HT1080 (cell line): ENCODE measurements at places on chromosomes 16 and 17. TPM values are rescaled to one million over a fixed set of nuclear protein-coding genes. Genes with fewer than 3 reads are reported as not detected.

The UNC13D gene
- 2.7 TPM in 2 replicates for total RNA-seq

The DRC3 gene
- 0.47 and 1.1 TPM in 2 replicates for total RNA-seq

The ITGAD gene
- 0.03 TPM in 1 of 2 replicates, not detected in the other for total RNA-seq

The ENKD1 gene
- total RNA-seq = 25.6 and 26.2 TPM in 2 replicates

The SPAG5 gene
- 84.5 and 93.0 TPM in 2 replicates for total RNA-seq

The MYL4 gene
- total RNA-seq = not detected in 2 replicates

The GNG13 gene
- total RNA-seq = not detected in 2 replicates

GRCh38 chr16:85750827-85751697 is at the start of gene C16orf74:
TSS of gene C16orf74 (minus strand) at chr16:85751096. CDS start at chr16:85735217, 15,879 bp downstream.
- peak; percentile 74 for DNase-seq

GRCh38 chr16:71383054-71383773 is 24.7 kb downstream of the CALB2 start:
- DNase-seq = peak; percentile 71

DNA sequence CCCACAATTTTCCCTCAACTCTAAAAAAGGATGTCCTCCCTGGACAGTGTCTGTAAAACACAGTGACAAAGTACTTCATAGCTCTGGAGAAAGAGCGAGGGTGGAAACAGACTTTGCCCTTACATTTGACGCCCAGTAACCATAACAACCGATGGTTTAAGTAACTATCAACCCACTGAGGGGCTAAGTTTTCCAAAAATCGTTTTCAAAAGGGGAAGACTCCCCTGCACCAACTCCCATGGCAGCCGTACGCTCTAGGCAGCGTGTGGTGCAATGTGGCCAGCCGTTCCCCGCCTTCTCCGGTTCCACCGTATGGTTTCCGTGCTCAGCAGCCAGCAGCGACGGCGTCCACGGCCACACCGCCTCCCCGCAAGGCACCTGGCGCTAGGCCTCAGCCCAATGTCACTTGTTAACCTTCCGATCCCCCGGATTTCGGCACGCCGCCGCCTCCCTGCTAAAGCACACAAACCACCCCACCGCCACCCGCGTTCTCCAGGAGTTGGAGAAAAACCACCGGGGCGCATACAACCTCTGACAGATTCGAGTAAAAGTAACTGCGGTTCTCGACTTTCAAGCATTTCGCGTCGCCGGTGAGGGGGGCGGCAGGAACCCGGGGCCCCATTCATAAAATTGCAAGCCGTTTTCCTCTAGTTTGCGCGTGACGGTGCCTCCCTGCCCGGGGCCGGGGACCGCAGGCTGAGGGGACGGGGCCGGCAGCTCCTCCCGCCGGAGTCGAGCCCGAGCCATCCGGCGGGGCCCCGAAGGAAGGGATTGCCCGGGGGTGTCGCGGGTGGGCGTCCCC is 661 bp downstream of the TEX2 start:
- DNase-seq = peak; percentile 23

DNA sequence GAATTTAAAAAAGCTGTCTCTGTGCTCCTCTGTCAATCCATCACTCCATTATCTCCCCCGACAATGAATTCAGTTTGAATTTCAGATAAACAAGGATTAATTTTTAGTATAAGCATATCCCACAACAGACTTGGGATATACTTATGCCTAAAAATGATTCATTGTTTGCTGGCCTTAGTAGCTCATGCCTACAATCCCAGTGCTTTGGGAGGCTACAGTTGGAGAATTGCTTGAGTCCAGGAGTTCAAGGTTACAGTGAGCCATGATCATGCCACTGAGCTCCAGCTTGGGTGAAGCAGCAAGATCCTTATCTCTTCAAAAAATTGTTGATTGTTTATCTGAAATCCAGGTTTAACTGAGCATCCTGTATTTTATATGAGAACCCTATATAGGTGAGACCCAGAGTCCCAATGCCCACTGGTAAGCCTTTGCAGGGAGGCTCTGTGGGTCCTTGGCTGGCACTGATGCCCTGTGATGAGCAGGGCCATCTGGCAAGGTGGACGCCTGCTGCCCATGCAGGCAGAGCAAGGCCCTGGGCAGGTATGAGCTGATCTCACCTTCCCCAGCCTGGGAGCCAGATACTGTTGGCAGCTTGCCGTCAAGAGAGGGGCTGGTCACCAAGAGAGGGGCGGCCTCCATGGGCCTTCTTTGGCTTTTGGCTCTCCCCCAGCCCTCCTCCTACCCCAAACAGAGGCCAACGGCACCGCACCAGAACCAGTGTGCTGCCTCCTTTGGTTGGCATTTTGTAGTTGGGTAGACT is 158.7 kb downstream of the SEC14L1 start:
- DNase-seq = no peak

DNA sequence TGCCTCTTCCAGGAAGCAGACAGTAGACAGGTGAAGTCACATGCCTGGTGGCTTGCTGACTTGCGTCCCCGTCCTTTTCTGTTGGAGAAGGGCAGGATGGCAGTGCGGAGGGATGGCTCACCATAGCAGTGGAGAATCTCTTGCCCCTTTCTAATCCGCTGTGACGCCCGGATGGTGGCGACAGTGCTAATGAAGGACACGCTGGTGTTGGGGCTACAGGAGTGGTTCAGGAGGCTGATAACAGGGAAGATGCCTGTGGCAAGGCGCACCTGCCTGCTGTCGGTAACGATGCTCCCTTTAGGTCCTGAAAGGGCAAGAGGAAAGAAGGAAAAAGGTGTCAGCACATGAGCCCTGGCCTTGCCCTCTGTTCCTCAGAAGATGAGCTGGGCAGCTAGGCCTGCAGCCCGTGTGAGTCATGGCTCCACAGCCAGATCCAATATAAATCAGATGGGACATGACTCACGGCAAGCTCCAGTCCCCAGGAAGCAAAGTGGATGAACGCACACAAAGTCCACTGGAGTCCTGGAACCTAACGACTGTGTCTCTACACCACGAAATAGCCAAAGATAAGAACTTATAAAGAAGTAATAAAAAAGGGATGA is 25.5 kb downstream of the SERPINF1 start:
- peak; percentile 95 for DNase-seq

- peak; percentile 21 for DNase-seq
These were observed 93.5 kb downstream of the WWP2 start for GRCh38 chr16:69855592-69855991.

DNA sequence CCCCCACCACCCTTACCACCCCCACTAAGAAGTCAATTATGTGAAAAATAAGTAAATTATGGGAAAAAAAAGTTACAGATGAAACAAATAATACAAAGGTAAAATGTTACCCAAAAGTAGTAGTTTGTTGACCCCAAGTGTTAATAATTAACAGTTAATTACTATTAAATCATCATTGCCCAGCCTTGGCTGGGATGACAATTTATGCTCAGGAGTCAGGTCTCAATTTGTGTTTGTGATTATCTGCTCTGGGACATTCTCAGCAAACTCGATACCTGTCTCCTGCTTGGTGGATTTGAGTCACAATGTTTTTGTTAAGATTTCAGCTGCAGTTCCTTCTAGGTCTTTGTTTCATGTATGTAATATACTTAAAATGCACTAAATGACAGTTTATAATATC is 172.3 kb upstream of the IRX3 start:
- DNase-seq = no peak

- no peak for DNase-seq
These were observed 589 bp upstream of the FBF1 start for GRCh38 chr17:75941442-75941819.

GRCh38 chr17:34443619-34444469 is 80.8 kb upstream of the CCL1 start:
- DNase-seq = no peak

GRCh38 chr17:50056961-50057330 is 1.0 kb downstream of the ITGA3 start:
- no peak for DNase-seq

DNA sequence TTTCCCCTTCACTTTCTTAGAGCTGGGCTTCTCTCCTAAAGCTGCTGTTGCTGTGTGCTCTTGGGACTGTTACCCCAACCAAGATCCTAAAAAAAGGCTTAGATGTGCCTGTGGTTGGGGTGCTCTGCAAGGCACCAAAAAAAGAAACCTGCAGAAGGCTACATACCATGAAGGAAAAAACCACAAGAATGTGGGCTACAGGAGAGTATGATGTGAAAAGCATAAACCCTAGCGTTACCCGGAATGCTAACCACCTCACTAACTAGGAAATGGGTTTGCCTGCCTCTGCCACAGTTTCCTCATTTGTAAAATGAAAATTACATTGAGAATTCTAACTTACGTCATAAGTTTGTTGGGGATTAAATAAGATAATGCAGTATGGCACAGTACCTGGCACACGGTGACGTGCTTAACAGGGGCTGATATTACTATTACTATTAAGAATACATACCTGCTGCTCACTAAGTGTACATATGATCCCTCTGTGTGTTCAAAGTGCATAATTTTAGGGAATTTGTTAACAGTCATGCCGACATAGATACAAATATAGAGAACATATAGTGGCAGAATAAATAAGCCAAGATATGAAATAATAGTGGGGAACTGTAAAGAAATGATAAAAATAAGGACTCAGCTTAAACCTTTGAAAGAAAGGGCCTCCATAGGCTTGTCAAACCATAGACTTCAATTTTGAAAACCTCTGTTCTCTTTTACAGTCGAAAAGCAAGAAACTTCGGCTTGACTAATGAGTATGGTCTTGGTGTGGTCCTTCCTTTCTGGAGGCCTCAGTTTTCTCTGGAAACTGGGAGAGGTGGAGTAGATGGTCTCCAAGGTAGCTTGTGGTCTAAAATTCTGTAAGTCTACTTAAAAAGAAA is 177.8 kb upstream of the TBX2 start:
- DNase-seq = no peak

GRCh38 chr16:89155184-89155679 is 16.3 kb upstream of the CDH15 start:
- no peak for DNase-seq

DNA sequence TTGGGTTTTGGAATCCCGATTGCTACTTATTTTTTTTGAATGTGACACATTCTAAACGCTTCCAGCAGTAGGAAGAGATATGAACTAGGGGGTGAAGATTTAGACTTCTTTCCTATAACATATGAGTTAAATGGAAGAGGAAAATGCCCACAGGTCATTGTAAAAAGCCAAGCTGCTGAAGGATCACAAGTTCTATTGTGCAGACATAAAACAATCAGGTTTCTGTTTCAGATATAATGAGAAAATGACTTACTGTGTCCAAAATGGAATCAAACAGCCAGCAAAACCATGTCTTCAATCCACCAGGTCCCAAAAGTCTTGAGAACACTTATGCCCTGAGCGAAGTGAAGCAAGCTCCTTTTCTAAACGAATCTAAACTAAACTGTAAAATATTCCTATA is 157.0 kb upstream of the SOX9 start:
- DNase-seq = no peak

- peak; percentile 55 for DNase-seq
These were observed 55.2 kb downstream of the NKD1 start for GRCh38 chr16:50603206-50604064.

GRCh38 chr17:71824671-71825070 is 296.1 kb upstream of the SOX9 start:
- DNase-seq = no peak
